ENCODE measurements at places on chromosomes 5 and 9.

DNA sequence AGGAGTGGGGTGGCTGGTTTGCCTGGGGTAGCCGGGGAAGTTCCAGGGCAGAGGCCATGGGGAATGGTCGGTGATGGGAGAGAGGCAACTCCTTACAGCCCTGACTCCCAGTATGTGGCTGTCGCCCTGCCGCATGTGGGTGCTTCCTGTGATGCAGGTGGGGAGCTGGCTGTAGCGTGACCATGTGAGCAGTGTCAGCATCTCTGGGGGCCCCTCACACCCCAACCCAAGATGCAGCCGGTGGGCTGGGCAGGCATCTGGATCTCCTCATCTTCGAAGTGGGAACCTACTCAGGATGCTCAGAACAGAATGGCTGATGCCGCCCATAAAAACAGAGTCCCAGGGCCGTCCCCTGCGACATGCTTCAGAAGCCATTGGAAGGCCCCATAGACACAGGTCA, 45.0 kb downstream of the BARX1 start:
- DNase-seq: no peak

DNA sequence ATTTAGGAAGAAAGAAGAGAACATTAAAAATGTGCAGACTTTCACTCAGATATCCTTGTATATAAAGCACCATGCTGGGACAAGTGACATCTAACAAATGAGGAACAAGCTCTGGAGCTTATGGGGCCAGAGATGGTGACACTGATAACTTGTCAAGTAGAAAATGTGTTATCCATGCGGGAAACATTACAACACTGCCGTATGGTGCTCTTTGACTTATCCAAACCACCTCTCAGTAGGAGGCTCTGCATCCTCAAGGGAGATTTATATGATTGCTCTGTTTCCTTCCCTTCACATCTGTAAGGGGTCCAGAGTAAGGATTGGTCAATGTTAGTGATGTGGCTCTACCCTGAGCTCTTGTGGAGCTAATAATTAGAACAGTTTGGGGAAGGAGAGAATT, 23.5 kb downstream of the KCTD16 start:
- DNase-seq: no peak

- DNase-seq: no peak
These were observed 71.5 kb upstream of the MTAP start for GRCh38 chr9:21730899-21731298.

DNA sequence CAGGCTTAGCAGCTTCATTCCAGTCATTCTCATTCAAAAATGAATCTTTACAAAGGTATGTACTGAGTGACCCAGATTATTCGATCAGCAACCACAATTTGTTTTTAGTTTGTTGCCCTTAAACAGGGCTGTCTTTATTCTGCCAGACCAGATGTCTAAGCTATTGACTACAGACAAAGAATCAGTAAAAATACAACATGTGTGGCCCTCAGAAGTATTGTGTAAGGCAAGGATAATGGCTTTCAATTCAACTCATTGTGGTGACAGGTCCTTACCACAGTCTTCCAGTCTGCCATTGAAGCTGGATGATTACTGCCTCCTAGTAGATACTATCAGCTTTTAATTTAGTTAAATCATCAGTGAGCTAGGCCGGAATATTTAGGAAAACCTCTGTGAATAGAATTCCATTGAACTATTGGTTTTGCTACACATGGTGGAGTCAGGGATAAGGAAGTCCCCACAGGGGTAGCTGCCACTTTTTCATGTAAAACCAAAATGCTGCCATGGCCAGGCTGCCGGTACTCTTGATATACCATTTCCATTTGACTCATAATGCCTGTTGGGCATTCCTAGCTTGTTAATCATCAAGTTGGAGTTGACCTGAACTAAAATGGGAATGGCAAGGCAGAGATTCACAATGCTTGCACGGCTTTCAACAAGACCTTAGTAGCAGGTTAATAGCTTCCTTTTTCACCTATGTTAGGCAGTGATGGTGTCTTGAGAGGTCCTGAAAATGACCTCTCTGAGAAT, 175.6 kb downstream of the MEF2C start:
- no peak for DNase-seq

GRCh38 chr5:14960120-14960462, 88.5 kb upstream of the ANKH start:
- DNase-seq: no peak

- no peak for DNase-seq
These were observed 15.5 kb downstream of the SPATA31E1 start for GRCh38 chr9:87898151-87898550.
